Renal cortical epithelial cell (primary cell): ENCODE measurements at places on chromosomes 3 and 15. TPM values are rescaled to one million over a fixed set of nuclear protein-coding genes. Genes with fewer than 3 reads are reported as not detected.

Gene BFSP2
- total RNA-seq = not detected in 2 replicates

GRCh38 chr3:39350714-39351113 is 21.2 kb downstream of the CCR8 start:
- no peak for DNase-seq

GRCh38 chr15:52308446-52309153 is 13.0 kb upstream of the MYO5C start:
- DNase-seq = no peak

DNA sequence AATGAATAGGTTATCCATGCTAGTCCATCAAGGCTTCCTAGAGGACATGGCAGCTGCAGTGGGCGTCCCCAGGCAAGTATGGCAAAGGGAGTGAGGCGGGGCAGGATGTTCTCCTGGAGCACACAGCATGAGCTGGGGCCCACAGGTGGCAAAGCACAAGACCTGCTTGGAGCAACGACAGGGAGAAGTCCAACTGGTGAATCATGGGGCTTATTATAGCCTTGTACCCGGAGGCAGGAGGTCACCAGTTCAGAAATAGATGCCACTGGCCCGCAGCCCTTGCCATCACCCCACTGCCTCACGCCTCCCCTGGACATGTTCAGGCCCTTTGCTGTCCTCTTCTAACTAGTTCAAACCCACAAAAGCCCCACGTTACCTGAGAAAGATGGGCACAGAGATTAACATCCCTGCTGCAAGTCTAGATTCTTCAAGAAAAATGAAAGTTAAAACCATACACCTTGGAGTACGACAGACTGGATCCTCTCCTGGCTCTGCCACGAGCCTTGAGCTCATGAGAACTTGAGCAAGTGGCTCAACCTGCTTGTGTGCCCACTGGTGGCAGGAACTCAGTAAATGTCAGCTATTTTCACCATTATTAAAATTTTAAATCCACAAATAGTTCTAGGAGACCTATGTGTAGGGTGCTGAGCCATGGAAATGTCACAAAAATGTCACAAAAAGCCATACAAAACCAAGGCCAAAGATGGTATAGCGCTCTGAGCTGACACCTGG is 1.8 kb upstream of the SRGAP3 start:
- DNase-seq = no peak

DNA sequence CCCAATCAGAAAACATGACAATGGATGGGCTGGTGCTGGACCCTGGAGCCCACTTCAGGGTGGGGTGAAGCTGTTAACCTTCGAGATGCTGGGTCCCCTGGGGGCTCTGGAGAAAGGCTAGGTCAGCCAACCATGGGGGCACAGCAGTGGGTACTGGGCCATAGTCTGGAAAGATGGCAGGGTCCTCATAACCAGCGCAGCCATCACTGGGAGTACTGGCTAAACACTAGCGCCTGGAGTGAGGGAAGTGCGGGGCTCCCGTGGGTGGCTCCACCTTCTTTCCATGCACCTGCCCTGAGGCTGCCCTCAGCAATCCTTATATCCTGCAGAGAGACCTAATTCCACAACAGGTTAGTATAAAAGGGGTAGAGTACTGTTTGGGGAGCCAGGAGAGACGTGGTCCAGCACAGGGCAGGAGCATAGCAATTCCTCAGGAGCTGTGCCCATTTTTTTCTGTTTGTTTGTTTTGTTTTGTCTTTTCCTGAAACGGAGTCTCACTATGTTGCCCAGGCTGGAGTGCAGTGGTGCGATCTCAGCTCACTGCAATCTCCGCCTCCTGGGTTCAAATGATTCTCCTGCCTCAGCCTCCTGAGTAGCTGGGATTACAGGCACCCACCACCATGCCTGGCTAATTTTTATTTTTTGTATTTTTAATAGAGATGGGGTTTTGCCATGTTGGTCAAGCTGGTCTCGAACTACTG is 122.6 kb upstream of the MEF2A start:
- no peak for DNase-seq

Gene SH3GL3
- total RNA-seq = 0.35 and 0.69 TPM in 2 replicates

- DNase-seq = no peak
These were observed 358.6 kb upstream of the KCNH8 start for GRCh38 chr3:18789734-18790133.

DNA sequence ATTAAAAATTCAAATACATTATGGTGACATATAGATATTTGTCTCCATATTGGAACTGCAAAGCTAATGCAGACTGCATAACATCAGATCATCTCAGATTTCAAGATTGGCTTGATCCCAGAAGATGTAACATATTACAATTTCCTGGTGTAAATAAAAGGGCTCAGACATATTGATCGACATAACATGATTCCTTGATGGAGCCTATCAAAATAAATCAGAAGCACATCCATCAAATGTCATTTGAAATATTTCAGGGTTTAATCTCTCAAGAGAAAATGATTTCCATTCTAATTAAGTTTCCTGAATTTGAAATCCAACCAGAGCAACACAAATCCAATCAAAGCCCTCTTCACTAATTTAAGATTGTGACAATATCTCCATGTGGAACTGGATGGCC is 75.1 kb upstream of the UNC13C start:
- no peak for DNase-seq

GRCh38 chr15:63041974-63042876 is at the start of gene TPM1:
TPM1 (plus strand) TSS chr15:63042747; CDS start chr15:63042830, 83 bp downstream.
- DNase-seq = peak; percentile 77

Gene CLDN11
- total RNA-seq = 17.5 and 27.5 TPM in 2 replicates

DNA sequence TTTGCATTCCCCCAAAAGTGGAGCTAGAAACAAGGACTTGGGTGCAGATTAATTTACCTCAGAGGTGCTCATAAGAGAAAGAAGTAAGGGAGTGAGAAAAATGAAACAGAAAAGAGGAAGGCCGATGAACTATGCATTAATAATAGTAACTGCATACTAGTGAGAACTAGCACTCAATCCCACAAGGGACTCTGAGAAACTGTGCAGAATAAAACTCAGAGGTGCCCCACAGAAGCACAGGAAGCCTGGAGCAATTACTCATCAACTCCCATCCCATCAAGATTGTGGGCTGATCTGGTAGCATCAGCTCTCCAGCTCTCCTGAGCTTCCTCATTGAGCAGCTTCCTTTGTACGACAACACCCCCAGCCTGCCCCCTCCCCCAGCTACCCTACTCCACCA is 50.8 kb downstream of the CLDN18 start:
- DNase-seq = no peak

DNA sequence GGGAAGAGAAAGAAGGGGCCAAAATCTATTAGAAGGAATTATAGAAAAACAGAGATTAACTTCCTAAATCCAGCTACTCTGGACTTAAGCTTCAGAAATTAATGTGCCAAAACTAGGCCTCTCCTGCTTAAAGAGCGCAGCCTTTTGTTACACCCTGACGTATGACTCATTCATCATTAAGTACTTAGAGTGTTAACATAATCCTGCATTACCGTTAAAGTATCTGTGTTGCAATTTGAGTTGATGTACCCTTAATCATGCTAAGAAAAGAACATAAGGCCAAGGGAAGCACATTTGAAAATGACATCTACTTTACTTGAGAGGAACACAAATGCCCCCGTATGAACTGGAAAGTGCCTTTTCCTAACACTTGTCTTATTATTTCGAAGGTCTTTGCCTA is 7.9 kb downstream of the HTR3D start:
- peak; percentile 88 for DNase-seq

Gene FYTTD1
- 69.8 and 90.5 TPM in 2 replicates for total RNA-seq

DNA sequence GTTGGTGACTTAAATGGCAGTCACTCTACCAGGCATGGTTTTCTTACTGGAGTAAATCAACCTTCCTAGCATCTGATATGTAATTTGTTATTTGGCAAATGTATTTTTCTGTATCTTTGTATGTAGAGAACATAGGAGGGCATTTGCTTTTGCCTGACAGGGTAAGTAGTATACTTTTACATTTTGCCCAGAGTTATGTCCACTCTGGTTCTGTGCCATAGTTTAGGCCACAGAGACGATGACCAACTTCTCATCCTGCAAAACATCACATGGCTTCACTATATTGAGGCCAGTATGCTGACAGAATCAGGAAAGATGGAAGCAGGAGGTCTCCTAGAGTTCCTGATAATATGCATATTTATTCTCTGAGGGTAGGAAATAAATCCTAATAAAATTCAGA is 23.1 kb upstream of the ULK4 start:
- no peak for DNase-seq

- DNase-seq = no peak
These were observed 23.0 kb upstream of the BFSP2 start for GRCh38 chr3:133376810-133377209.

GRCh38 chr3:188021041-188021440 is 132.9 kb upstream of the LPP start:
- no peak for DNase-seq

- no peak for DNase-seq
These were observed 378.9 kb downstream of the OTOL1 start for GRCh38 chr3:161875483-161875882.

GRCh38 chr3:186070996-186071395 is 37.9 kb downstream of the ETV5 start:
- DNase-seq = no peak

DNA sequence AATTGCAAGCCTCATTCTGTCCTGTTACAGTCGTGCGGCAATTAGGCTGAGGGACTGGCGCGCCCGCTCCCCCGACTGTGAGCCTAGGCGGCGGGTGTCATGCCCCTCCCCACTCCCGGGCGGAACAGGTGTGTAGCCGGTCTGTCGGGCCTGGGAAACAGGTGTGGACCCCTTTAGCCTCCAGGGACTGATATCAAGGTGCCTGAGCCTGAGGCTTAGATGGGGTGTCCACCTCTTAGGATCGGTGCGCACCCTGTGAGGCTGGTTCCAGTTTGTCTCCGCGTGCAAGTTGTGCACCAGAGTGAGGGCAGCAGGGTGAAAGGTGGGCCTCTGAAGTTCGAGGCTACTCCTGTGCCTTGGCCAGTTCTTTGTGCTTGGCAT is 686 bp downstream of the VPS8 start:
- DNase-seq = no peak

GRCh38 chr15:96593735-96594134 is 263.2 kb downstream of the NR2F2 start:
- DNase-seq = no peak

DNA sequence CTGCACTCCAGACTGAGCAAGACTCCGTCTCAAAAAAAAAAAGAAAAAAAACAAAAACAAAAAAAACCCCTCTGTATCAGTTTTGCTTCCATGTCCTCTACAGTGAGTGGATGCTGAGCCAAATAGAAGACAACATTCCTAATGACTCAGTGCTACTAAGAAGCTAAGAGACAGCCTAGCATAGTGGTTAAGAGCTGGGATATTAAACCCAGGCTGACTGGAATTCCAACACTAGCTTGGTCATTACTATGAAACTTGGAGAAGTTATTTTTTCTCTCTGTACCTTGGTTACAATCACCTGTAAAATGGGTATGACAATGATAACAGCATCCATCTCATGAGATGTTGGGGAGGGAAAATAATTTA is 60.9 kb upstream of the PYGO1 start:
- peak; percentile 65 for DNase-seq

- DNase-seq = peak; percentile 55
These were observed 50.6 kb downstream of the ARHGEF3 start for GRCh38 chr3:56751056-56751707.

DNA sequence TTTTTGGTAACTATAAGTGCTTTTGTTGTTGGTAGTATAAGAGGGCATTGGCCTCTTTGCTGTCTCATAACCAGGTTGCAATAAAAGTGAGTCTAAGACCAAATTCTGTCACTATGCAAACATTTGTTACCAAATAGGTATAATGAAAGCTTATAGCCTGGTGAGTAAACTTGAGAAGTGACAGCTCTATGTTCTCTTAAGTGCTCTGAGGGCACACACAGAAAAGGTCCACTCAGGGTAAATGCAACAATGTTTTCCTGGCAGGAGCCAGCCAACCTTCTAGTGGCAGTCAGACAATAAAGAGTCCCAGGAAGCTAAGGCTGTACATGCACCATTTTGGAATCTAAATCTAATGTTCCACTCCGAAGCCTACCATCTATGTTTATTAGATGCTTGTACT is 262.1 kb upstream of the TGFBR2 start:
- peak; percentile 89 for DNase-seq

- no peak for DNase-seq
These were observed 53.9 kb upstream of the TTC14 start for GRCh38 chr3:180548050-180548449.

DNA sequence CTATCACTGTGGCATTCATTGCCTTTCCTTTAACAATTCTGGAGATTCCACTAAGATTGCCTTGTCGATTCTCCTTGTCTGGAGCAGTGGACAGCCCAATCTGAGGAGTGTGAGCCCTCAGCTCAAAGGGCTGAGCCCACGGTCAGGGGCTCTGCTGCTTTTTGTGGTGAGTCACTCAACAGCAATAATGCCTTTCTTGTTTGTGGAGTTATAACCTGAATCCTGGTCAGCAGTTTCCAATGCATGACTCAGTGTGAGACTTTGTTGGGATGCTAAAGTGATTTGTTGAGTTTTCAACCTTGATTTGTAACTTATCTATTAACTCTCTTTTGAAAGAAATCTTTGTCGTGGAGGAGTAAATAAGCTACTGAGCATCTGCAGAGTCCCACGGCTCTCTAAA is 183.5 kb downstream of the TJP1 start:
- DNase-seq = peak; percentile 76

Gene KAT2B
- 6.6 and 13.6 TPM in 2 replicates for total RNA-seq

GRCh38 chr3:148861277-148861869 is 3.7 kb upstream of the CPA3 start:
- DNase-seq = peak; percentile 55

- no peak for DNase-seq
These were observed 68.6 kb downstream of the KAT2B start for GRCh38 chr3:20108869-20109268.

- DNase-seq = peak; percentile 75
These were observed 48.0 kb upstream of the TSPAN3 start for GRCh38 chr15:77118882-77119321.

DNA sequence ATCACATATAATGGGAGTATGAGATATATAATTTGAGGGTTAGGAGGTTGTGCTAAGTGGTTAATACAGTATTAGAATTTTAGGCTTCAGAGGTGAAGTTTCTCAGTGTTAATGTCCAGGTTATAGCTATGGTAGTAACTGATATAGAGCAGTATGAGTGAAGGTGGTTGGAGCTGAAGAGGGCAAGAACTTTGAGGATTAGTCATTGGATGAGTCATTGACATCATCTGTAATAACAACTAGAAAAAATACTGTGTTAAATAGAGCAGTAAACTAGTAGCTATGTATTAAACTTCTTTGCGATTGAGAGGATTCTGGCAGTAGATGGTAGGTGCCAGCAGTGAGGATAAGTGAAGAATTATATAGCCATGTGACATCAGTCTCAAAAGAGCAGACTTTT is 47.5 kb upstream of the EIF3J start:
- DNase-seq = peak; percentile 99

Gene DNAH12
- 0.17 and 0.25 TPM in 2 replicates for total RNA-seq

DNA sequence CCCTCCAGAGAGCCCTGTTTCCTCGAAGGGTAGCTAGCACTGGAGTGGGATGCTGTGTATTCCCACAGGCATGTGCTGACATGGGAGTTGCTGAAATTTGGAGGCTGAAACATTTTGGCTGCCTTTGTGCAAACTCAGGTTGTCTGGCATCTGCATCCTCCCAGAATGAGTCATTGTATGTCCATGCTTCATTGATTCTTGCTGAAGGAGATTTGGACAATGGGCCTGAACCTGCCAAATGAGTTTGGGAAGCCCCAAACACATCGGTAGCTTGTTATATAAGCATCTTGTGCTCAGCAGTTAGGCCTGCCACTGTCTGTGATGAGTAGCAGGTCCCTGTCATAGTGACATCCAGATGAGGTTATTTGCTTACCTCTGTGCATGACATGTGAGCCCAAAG is 160.0 kb downstream of the IL5RA start:
- DNase-seq = peak; percentile 25

Gene NOX5
- total RNA-seq = 0.55 TPM in 1 of 2 replicates, not detected in the other

GRCh38 chr3:177498037-177498857 is 301.0 kb upstream of the TBL1XR1 start:
- peak; percentile 95 for DNase-seq

GRCh38 chr3:101940521-101941317 is 91.4 kb downstream of the NFKBIZ start:
- peak; percentile 93 for DNase-seq
